ENCODE measurements at places on chromosomes 16 and 17. TPM values are rescaled to one million over a fixed set of nuclear protein-coding genes. Genes with fewer than 3 reads are reported as not detected.

G6PC1 gene
- not detected for total RNA-seq

HNF1B gene
- total RNA-seq: not detected

HOXB1 gene
- total RNA-seq: not detected

PTGES3L gene
- total RNA-seq: 0.26 TPM

RABEP1 gene
- 42.1 TPM for total RNA-seq

KIFC3 gene
- not detected for total RNA-seq
